ENCODE measurements at places on chromosomes 11 and 22.

- no peak for DNase-seq
Observed at GRCh38 chr11:45145083-45145378, 1.4 kb upstream of the PRDM11 start.

DNA sequence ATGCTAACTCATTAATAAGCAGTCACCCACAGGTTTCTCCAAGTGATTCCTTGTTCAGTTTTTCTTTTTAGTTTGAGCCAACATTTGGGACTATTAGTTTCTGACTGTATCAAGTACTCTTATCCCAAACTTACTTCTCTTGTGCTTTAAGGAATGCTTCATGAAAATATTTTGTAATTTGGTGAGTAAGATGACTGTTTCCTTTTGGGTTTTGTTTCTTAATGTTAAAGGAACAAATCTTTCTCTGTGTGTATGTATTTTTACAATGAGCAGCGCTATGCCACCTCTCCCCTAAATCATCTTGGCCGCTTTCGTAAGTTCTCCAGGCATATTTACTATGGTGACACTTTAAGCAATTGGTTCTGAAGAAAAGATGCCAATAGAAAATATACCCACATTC is 72.4 kb downstream of the LDLRAD3 start:
- DNase-seq = no peak

DNA sequence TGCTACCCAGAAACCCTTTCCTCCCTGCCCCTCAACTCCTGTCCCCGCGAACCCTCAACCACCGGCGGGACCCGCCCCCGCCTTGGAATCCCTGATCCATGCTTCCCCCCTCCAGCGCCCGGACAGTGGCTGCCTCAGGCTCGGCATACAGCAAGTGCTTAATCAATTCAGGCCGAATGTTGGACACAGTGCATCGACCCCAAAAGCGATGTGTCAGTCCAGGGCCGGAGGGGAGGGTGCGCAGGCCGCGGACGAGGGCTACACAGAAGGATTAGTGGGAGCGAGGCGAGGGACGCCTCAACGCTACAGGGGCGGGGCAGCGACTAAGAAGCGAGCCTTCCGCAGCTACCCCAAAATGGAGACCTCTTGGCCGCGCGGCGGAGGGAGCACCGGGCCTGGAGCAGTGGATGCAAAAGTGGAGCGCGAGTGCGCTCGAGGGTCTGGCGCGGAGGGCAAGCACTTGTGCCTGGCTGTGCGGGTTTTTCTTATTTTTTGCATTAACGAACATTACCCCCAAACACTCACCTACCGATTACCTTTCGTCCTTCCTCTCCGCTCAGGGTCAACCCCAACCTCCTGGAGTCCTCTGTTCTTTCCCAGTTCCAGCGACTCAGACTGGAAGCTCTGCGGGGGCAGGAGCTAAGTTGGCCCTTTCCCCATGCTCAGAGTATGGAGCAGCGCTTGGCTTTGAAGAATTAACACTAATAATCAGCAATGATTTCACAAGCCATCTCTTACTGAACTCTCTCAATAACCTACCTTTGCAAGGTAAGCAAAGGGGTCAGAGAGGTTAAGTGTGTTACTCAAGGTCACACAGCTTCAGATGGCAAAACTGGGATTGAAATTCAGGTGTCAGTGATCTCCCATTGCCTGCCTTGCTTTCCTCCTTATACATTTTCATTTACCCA is 30.0 kb upstream of the WNT11 start:
- no peak for DNase-seq

DNA sequence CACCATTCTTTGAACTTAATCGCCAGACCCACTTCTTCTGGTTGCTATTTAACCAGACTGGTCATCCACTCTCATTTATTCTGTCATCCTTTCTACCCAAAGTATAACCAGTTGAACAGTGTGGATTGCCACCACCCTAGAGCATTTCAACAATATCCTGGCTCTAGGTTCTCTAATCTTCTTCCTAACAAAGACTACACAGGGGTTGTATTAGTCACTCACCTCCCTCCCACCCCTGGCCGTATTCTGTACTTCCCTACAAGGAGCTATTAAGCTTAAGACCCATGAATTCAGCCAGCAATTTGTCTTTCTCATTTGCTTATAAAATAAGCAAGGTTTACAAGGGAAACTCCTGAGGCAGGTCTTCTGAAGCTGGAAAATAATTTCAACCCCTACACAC is 46.9 kb upstream of the CEP126 start:
- no peak for DNase-seq

GRCh38 chr22:49962751-49963646 is 2.4 kb downstream of the PIM3 start:
- DNase-seq = peak; percentile 5

DNA sequence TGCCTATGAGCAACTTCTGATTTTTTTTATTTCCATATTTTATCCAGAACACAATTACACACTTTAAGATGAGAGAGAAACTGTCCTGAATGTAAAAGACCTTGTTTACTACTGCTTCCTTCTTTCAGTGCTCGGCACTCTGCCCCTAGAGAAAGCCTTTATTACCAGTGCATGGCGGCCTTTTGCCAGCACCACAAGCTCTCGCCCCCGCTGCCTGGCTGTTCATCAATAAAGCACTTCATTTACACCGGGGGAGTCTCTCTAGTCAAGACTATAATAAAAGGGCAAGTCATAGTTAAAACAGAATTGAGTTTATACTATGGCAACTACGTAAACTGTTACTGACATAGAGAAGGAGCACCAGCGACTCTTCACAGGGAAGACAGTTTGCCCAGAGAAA is 259.5 kb downstream of the CADM1 start:
- no peak for DNase-seq

GRCh38 chr11:116984186-116984585 is 114.0 kb downstream of the SIK3 start:
- DNase-seq = no peak

DNA sequence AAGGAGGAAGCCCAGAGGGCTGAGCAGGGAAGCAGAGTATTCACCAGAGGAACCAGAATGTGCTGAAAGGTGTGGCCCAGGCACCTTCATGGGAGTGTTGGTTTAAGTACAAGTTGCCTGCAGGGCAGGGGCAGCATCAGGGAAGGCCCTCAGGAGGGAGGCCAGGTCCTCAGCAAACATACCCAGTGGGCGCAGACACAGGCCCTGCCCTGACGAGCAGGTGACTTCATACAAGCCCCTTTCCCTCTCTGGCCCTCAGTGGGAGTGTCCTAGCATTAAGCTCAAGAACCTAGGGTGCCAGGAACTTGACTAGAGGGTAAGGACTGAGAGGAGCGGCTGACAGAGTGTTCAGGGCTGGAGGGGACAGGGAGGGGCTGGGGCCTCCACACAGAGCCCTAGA is 7.5 kb upstream of the CASTOR1 start:
- DNase-seq = no peak

- no peak for DNase-seq
Observed at GRCh38 chr11:87006035-87006434, 31.7 kb upstream of the TMEM135 start.

- DNase-seq = no peak
Observed at GRCh38 chr11:77236901-77237300, 64.6 kb downstream of the GDPD4 start.

DNA sequence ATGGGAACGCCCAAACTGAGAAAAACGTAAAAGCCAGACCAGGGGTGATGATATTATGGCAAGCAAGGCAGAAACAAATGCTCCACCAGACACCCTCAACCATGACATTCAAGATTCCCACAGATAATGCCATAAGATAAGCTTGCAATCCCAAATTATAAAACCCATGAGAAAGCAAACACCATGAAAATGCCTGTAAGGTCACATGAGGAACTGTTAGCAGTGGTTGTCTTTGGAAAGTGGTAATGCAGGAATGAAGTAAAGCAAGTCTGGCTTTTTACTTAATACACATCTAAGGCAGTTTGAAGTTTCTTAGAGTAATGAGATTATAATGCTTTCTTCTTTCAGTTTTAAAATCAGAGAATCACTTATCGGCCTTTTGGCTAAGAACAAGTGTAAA is 111.0 kb downstream of the MN1 start:
- no peak for DNase-seq

GRCh38 chr11:116263019-116263418 is 509.8 kb downstream of the BUD13 start:
- no peak for DNase-seq

GRCh38 chr11:86800076-86800959 is at the start of gene PRSS23:
Gene PRSS23, plus strand, starts transcription at chr11:86800542. Its CDS starts 7,102 bp downstream, at chr11:86807644.
- no peak for DNase-seq

GRCh38 chr22:24486501-24486921 is 8.6 kb upstream of the UPB1 start:
- DNase-seq = no peak

- DNase-seq = no peak
Observed at GRCh38 chr11:24855951-24856350, 359.1 kb downstream of the LUZP2 start.

- no peak for DNase-seq
Observed at GRCh38 chr11:36347384-36347906, 51.4 kb downstream of the PRR5L start.

- no peak for DNase-seq
Observed at GRCh38 chr11:68714060-68714856, 29.9 kb downstream of the GAL start.

DNA sequence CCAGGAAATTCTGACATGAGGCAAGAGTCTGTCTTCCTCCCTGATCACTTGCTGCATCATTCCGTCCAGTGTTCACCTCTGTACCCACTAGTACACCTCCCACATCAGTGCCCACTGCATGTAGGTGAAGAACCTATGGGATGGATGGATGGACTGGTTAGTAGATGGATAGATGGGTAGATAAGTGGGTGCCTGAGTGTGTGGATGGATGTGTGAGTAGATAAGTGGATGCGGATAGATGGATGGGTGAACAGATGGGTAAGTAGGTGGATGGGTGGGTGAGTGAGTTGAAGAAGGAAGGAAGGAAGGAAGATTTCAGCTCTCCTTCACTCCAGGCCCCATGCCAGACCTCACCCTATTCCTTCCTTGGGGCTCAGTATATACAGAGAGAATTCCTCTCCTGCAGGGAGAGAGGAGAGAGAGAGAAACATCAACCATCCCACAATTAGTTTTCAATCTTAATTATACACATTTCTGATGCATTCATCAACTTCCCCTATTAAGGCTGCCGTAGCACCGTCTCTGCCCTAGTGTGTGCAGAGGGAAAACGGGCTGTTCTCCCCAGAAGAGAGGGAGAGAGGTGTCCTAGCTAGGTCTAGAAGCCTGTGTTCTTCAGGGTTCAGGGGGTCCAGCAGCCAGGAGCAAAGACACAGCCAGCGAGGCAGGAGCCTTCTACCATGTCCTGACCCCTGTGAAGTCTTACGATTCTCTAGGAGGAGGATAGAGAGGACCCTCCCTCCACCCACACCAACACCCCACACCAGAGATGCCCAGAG is 125.3 kb downstream of the BUD13 start:
- no peak for DNase-seq

GRCh38 chr22:17411213-17411612 is 42.0 kb downstream of the CECR2 start:
- DNase-seq = no peak

Measured in T-helper 1 cell (primary cell).